ENCODE measurements at places on chromosomes 4 and X.
A peak's percentile ranks its signal among the peaks of the same experiment; 100 is the strongest.

DNA sequence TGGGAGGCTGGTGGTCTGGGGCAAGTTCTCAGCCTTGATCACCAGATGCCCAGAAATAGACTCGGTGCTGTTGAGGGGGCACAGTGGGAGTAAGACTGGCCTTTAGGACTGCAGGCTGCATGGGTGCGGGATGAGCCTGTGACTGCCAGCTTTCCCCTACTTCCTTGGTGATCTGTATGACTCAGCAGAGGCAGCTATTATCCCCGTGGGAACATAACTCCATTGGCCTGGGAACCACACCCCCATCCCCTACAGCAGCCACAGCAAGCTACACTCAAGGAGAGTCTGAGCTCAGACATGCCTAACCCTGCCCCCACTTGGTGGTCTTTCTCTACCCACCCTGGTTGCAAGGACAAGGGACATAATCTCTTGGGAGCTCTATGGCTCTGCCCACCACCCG lies 20.6 kb downstream of the CLIC2 start:
- DNase-seq = peak; percentile 1

DNA sequence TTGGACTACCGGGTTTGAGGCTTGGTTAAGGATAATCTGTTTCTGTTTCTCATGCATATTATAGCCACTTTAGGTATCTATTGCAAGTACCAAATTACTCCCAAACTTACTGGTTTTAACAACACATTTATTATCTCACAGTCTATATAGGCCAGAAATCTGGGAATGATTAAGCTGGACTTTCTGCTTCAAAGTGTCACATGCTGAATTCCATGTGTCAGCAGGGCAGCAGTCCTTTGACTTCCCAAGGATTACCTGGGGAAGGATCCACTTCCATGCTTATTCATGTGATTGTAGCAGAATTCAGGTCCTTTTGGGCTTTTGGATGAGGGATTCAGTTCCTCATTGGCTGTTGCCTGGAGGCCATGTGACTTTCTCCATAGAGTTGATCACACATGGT lies 349.0 kb upstream of the TRAM1L1 start:
- no peak for DNase-seq

GRCh38 chr4:81250430-81250829 lies 35.4 kb upstream of the PRKG2 start:
- no peak for DNase-seq

DNA sequence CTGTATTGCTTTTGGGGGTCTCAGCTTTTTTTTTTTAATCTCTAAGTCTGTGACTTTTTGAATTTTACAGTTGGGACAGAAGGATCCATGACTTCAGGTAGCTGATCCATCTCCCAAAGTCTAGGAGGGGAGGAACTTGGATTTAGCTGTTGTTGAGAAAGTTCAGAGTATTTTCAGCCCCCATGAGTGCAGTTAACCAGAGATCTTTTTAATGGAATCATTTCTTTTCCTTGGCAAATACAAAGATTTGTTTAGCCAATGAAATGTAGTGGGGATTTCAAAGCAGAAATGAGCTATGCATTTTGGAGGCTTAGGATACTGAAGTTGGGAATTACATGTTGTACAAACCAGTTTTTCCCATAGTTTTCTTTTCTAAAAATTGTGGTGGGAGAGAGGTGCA lies 18.1 kb downstream of the FNIP2 start:
- no peak for DNase-seq

GRCh38 chr4:137039370-137039769 lies 492.9 kb downstream of the PCDH18 start:
- no peak for DNase-seq

DNA sequence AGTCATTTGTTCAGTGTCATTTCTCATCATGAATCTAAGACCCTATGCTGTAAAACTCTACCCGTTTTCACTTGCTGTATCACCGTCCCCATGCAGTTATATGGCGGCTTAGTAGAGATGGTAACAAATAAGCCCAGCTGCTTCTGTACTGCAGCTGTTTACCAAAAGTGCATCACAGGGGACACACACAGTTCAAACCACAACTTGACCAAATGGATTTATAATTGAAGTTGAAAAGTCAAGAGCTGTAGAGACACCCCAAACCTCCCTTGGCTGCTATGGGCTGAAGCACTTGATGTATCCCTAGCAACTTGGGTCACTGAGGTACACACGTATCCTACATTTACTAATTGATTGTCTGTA lies 219.0 kb upstream of the FGF13 start:
- no peak for DNase-seq

DNA sequence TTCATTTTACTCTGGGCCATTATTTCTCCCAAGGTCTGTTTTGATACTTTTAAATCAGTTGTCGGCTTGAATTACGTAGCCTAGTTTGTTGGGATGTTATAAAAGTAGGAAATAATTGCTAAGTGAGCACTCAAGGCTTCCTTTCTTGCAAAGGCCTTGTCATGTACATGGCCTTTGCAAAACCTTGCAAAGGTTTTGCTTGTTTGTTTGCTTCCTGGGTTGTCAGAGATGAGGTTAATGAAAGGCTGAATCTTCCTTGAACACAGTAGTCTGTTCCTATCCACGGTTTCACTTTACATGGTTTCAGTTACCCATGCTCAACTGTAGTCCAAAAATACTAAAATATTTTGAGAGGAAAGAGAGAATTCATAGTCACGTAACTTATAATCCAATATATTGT lies 113.5 kb downstream of the NAA11 start:
- no peak for DNase-seq

DNA sequence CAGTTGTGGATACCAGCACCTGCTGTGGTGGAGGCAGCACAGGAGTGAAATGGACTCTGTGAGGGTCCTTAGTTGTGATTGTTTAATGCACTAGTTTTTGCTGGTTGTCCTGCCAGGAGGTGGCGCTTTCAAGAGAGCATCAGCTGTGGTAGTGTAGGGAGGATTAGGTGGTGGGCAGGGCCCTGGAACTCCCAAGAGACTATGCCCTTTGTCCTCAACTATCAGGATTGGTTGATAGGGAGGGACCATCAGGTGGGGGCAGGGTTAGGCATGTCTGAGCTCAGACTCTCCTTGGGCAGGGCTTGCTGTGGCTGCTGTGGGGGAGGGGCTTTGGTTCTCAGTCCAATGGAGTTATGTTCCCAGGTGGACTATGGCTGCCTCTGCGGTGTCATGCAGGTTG lies 121.9 kb downstream of the RRAGB start:
- DNase-seq = no peak

- no peak for DNase-seq
Measured at GRCh38 chrX:40154853-40155588, 57.3 kb upstream of the BCOR start.

DNA sequence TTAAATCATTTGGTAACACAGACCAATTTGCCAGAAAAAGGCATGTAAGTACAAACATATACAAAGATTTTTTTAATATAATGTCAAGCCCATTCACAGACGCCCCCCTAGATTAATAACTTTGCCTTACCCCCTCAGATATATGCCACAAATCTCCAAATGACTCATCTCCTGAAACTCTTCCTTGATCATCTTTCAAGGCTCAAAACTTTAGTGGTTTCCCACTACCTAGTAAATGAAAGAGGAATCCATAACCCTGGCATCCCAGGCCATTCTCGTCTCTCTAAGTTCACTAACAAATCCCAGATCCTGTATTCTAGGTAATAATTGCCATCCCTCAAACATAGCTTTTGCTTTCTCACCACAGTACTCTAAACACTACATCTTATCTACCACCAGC lies 61.9 kb downstream of the PRSS12 start:
- no peak for DNase-seq

DNA sequence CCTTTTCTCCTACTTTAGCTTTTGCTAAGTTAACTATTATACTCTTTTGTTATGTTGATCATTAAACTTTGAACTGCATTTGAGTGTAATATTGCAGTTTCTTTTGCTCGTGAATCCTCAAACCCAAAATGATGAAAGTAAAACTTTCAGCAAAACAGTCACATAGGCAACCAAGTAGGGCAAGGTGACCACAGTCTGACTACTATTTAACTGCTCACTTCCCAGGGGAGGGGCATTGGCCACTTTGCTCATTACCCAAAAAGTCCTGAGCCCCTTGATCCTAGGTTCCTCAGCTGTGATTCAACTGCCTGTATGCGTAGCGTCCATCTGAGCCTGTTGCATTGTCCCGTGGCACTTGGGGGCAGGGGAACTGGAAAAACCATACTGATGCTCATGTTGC lies 17.0 kb downstream of the RBMX2 start:
- DNase-seq = no peak

- DNase-seq = peak; percentile 4
Measured at GRCh38 chr4:104989371-104989770, 157.3 kb upstream of the TET2 start.

DNA sequence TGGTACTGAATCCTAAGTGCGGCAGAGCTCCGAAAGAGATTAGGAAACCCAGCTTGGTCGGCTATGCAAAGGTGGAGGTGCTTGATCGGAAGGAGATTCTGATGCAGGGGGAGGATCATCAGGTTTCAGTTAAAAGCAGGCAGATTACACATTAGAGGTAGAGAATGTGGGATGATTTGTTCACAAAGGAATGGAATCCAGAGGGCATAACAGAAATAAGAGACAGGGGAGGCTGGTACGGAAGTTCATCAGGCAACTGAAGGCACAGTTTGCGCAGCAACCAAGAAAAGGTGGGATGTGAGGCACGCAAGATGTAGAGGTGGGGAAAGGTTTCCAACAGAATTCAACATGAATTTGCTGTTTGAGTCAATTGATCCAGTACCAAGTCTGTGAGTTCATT lies 424 bp upstream of the ZNF330 start:
- no peak for DNase-seq

DNA sequence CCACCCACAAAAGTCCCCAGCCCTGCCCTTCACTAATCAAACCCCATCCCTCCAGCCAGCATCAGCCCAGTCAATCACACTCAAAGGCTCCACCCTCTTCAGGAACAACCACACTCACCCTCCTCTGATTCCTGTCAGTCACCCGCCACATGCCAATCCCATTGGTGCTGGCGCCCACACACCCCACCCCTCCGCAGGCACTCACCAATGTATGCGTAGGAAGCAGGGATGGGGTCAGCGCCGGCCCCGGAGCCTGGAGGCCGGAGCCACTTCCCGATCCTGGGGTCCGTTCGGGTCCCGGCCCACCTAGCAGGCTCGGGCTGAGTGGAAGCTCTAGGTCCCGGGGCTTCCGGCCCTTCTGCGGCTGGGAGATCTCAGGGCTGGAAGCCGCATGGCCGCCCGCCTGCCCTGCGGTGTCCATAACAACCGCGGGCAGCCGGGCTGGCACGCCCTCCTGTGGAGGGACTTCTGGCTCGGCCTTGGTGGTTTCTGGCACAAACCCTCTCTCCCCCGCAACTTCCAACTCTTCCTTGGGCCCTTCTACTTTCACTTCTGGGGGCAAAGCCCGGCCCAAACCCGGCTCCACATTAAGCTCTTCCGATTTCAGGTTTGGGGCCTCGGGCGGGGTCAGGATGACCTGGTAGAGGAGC lies 7.9 kb upstream of the CFP start:
- no peak for DNase-seq

- no peak for DNase-seq
Measured at GRCh38 chr4:26287756-26288155, 33.1 kb upstream of the RBPJ start.

DNA sequence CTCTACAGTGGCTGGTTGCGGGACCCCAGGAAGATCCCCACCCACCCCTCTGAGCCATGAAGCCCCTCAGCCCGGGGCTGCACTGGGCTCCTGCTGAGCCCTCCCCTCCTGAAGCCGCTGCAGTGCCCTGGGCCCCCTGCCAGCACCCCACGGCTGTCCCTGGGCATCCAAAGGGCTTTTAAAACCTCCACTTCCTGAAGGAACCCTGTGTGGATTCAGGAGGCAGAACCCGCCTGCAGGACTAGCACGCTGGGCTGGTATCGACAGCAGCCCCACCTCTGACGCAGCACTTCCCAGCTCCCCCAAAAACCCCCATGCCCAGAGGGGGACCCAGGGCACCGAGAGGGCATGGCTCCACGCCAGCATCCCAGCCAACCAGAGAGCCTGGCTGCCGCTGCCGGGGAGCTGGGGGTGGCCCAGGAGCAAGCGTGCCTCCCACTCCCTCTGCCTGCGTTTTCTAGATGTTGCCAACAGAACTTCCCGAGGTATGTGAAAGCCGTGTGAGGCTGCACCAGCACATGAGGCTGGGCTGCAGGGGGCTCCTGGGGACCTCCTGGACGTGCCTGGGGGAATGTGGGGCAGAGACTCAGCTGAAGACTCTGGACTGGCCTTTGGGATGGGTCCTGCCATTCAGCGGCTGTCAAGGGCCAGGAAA lies 6.3 kb downstream of the MXD4 start:
- peak; percentile 39 for DNase-seq

- DNase-seq = no peak
Measured at GRCh38 chr4:2716236-2716635, 39.9 kb downstream of the TNIP2 start.

GRCh38 chr4:168441412-168441811 lies 38.9 kb downstream of the DDX60L start:
- no peak for DNase-seq

DNA sequence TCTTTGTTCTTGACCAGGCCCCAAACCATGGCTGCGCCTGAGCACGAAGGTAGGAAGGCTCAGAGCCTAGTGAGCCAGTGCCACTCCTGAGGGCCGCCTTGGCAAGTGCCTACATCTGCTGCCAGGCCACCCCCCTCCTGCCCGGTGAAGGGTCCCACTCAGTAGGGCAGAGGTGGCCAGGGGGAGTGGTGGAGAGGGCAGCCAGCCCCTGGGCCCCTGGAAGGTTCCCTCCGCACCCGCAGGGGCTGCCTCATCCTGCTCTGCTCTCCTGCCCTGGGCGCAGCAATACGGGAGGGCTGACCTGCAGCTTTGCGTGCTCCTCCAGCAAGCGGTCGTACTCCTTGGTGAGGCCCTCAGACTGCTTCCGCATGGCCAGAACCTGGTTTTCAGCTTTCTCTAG lies 14.0 kb downstream of the SLC6A8 start:
- DNase-seq = no peak

GRCh38 chr4:8912089-8912455 lies 40.4 kb upstream of the HMX1 start:
- no peak for DNase-seq

DNA sequence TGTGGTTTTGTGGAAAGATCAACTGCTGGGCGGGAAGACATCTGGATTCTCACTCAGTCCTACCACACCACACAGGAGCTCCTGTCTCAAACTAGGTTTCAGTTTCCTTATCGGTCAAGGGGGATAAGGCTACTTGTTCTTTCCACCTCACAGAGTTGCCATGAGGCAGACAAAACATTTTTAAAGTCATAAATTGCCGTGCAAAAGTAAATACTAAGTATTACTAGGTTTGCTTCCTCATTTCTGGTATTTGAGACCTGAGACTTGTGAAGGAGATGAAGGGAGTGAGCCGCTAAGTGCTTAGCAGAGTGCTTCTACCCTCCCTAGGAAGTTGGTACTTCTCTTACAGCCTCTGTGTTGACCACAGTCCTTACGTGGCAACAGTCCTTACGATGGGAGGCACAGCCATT lies 1.5 kb downstream of the LAP3 start:
- DNase-seq = peak; percentile 23

- DNase-seq = no peak
Measured at GRCh38 chrX:76434103-76434741, 6.7 kb downstream of the MAGEE1 start.

DNA sequence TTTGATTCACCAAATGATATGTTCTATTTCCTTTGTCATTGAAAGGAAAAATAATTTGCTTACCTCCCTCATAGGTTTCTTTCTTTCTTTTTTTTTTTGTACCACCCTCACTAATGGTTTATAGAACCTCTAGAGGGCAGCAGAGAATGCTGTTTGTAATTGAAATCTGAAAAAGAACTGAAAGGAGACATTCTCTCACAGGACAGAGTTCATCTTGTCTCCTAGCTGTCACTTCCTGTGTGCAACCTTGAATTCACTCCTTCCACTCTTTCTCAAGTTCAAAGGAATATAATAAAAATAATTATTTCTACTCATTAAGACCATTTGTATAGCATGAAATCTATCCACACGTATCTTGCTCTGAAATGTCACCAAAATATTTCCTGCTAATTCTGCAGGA lies 51.0 kb downstream of the GUCY1B1 start:
- peak; percentile 37 for DNase-seq

Data from Daoy (cell line).